Hypothalamus (tissue), 51 donors: ENCODE measurements at places on chromosomes 4 and X.
A peak's percentile ranks its signal among the peaks of the same experiment; 100 is the strongest.

DNA sequence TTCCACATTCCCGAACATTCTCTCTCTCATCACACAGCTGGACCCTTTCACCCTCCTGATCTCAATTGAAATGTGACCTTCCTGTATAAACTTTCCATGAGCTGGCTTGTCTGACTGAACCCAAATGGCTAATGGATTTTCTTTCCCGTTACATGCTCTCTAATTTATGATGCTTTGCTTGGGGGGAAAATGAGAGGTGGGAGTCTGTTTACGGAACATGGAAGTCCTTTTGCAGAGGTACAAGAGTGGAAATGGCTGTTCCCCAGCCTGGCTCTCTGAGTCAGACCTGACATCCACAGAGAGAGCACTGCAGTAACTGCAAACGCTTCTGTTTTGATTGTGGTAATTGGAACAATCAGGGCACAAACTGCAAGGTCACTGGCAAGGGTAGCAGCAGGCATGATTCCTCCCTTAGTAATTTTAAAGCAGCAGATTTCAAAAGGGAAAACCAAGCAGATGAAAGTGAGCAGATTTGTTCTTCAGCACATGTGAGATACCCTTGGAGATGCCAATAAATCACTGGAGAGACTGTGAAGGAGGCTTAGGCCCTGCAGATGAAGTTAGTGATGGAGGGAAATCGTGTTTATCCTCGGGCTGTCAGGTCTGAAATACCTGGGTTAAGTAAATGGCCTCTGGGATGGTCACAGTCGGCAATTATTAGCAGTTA, 83.9 kb downstream of the SNCA start:
- DNase-seq = no peak

DNA sequence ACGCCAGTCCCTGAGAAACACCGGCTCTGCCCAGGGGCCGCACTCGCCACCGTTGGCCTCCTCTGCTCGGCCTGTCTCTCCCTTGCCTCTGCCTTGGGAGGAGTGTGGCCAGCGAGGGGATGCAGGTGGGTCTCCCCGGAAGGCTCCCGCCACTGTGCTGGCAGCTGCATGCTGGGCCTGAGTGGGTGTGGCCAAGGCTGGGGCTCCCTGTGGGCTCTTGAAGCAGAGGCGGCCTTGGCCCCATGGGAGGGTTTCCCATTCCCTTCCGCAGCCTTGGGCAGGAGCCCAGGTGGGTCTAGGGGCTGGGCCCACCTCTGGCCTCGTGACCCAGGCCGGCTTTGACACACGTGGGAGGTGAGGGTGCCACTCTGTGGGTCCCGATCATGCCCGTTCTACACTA, 19.1 kb downstream of the FGFRL1 start:
- DNase-seq = no peak

- DNase-seq = no peak
These were observed 31.6 kb downstream of the SH3KBP1 start for GRCh38 chrX:19855700-19856381.

- DNase-seq = no peak
These were observed 93.3 kb downstream of the PRDM5 start for GRCh38 chr4:120829113-120829831.

DNA sequence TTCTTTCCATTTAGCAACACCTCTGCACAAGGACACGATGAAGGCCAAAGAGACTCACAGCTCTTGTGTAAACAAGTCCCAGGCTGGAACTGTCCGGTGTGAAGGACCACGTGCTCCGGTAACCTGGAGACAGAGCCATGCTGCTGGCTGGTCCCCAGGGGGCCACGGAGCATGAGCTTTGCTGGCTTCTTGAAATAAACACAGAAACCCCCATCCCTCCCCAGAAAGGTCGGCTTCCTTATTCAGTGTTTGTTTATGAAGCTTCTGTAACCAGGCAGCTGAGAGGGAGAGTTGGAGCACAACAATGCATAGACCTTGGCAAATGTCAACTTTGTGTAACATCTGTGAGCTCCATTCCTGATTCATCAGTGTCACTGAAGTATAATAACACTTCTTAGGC, 109.4 kb downstream of the GPR143 start:
- no peak for DNase-seq

- no peak for DNase-seq
These were observed 1200.5 kb downstream of the C4orf33 start for GRCh38 chr4:130296448-130296847.

DNA sequence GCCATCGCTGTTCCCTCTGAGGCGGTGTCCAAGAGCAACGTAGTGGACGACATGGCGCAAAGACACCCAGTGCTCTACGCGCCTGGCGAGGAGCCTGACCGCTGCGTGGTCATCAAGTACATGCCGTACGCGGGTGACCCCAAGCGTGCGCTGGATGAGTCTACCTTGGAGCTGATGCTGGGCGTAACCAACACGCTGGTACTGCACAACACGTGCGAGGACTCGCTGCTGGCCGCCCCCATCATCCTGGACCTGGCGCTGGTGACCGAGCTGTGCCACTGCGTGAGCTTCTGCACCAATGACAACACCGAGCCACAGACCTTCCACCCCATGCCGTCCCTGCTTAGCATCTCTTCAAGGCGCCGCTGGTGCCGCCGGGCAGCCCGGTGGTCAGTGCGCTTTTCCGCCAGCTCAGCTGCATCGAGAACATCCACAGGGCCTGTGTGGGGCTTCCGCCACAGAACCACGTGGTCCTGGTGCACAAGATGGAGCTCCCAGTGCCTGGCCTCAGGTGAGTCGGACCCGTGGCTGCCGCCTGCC, 129.0 kb downstream of the ANAPC4 start:
- no peak for DNase-seq

- DNase-seq = no peak
These were observed 55.8 kb downstream of the XAGE2 start for GRCh38 chrX:52424656-52425055.

DNA sequence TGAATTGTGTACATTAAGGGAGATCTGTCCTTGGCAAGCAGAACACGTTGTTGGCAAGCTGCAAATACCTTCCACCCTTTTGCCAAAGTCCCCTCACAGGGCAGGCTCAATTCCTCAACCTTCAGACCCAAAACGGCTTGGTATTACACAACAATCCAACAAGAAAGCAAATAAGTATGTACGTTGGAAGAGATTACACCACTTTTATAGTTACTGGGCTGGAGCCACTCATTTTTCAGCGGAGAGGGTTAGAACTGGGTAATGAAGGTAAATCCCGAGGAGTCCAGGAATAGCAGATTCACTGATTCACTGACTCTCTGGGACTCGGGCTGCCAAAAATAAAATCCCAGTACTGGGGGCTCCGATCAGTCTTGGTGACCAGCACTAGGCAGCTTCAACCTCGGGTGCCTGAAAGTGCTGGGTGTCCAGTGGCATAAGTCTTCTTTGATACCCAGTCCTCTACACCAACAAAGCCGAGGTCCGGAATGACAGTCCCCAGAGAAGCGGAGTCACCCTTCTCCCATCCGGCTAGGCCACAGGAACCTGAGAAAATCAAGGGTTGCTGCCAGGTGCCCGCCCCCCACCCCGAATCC, 587 bp downstream of the TIMM8A start:
- DNase-seq = no peak

DNA sequence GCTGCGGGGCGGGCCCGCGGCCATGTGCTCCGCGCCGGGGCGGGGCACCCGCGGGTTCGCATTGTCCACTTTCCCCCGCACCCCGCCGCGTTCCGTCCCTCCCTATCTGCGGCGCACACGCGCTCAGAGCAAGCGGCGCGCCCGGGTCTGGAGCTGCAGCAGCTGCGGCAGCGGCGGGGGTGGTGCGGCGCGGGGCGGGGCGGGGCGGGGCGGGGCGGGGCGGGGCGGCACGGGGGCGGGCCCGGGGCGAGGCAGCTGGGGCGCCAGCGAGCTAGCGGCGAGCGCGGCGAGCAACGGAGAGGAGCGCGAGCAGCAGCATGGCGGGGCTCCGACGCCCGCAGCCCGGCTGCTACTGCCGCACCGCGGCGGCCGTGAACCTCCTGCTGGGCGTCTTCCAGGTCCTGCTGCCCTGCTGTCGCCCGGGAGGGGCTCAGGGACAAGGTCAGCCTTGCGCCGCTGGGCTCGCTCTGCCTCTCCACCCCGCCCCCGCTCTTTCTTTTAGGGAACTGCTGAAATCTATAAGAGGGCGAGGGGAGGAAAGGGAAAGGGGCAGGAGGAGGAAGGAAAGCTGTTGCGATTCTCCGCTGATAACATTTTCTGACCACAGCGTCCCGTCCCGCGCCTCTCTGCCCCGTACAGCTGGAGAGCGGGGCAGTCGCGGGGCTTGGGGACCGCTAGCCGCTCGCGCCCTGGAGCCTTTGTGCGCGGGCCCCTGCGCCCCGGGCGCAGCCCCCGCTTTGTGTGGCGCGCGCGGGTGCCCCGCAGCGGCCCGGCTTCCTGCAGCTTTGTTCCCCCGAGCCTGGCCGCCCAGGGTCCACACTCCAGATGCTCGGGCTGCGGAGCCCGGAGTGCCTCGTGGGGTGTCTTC, at the start of gene TMEM131L:
Gene TMEM131L (plus strand): TSS at position 280 of the 868 bp plus-strand sequence. CDS start 38 bp downstream, at position 318.
- DNase-seq = peak; percentile 64

GRCh38 chrX:136487647-136488046, at the start of gene BRS3:
TSS of gene BRS3 (plus strand) at chrX:136487947. CDS start at chrX:136488115, 168 bp downstream.
- DNase-seq = no peak

GRCh38 chr4:17597517-17597916, 16.9 kb upstream of the MED28 start:
- DNase-seq = no peak

DNA sequence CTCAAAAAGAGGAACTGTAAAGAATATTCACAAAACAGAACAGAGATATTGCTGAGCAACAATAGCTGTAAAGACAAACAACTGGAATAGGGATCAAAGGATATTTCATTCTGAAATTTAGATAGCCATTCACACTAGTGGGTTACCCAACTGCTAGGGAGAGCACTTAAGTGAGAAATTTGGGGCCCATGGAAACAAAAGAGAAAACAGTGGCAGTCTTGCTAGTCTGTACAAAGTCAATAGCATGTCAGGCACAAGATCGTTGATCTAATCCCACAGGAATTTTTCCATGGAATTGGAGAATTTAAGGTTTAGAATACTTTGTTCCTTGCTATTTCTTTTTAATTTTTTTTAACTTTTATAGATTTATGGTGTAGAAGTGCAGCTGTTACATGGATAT, 467.0 kb downstream of the PCDH18 start:
- DNase-seq = no peak

- DNase-seq = peak; percentile 11
These were observed 143.5 kb upstream of the GALNT7 start for GRCh38 chr4:173025131-173025530.

DNA sequence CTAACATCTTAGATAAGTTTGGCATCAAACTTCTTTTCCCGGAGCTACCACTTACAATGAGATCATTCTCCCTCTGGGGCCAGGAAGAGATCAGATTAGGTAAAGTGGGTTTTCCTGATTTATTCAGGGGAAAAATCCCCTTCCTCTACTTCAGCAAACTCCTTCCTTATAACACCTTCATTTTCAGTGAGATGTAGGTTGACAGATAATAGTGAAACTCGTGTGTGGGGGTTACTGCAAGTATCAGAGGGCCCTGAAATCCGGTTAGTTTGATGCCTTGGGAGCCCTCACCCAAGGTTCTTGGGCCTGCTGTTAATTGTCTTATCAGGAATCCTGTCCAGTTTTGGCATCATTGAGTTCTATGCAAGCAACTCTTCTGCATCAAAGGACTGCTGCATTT, 10.8 kb downstream of the FTHL17 start:
- no peak for DNase-seq

GRCh38 chr4:83388313-83388676, 53.6 kb upstream of the HPSE start:
- no peak for DNase-seq

DNA sequence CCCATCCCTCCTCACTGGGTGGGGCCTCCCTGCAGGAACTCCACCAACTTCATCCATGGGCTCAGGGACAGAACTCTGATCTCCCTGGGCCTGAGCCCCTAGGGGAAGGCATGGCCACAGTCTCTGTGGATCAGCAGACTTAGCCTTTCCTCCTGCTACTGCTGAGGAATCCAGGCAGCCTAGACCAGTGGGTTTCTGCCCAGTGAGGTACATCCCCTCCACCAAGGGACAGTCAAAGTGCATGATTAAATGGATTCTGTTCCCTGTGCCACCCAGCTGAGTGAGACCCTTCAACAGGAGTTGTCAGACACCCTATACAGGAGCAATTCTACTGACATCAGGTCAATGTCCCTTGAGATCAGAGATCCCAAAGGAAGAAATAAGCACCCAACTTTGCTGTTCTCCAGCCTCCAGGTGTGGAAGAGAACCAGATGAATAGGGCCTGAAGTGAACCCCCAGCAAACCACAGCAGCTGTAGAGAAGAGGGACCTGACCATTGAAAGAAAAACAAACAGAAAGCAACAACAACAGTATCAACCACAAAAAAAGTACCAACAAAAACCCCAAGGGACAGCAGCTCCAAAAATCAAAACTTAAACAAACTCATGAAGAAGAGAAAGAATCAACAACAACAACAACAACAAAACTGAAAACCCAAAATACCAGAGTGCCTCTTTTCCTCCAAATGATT, 84.8 kb downstream of the CHIC1 start:
- no peak for DNase-seq

DNA sequence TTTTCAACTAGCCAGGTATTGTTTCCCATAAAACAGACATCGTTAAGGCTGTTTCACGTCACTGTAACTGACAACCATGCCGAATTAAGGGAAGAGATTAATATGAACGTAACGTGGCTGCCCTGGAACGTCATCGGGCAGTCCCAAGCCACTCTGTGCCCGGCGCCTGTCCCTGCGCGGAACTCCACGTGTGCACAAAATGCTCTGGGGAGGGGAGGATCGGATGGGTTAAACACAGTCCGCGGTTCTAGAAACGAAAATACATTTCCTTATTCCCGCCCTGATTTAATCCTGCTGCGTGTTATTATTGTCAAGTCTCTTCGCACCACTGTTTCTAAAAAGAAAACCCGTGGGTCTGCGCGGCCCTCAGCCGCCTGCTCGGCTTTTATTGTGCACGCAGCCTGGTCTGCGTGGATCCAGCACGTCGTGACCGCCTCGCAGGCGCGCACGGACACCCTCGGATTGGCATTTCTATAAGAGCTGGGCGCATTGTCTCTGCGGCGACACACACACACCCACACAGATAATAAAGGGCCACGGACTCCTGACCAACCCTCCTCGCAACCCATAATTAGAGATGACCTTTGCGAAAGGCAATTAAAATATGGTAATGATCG, 69.6 kb upstream of the BCOR start:
- DNase-seq = no peak

DNA sequence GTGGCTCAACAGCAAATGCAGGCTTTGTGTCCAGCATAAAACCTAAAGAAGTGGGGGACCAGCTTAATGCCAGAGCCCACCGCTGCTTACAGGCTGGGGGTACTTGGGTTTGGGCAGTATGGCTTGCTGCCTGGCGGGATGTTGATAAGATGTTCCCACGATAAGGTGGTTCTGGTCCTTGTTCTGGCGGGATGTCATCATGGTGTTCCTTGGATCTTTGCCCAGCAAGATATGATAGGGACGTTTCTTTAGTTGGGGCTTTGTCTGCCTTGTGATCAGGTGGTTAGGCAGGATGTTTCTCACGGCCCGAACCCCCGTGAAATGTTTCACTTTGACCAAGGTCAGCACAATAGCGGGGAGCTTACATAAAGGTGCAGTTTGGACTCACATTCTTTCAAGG, 35.3 kb downstream of the PNPLA4 start:
- DNase-seq = no peak

GRCh38 chrX:153214934-153215333, 35.9 kb downstream of the MAGEA1 start:
- no peak for DNase-seq

GRCh38 chr4:21949073-21949457, 493 bp upstream of the KCNIP4 start:
- no peak for DNase-seq

- peak; percentile 43 for DNase-seq
These were observed 811 bp downstream of the FLNA start for GRCh38 chrX:154373340-154374306.

GRCh38 chr4:147090486-147090885, 144.8 kb upstream of the TTC29 start:
- DNase-seq = no peak
